Stimulated activated naive CD4-positive, alpha-beta T cell (primary cell): ENCODE measurements at places on chromosomes 16 and 17.

DNA sequence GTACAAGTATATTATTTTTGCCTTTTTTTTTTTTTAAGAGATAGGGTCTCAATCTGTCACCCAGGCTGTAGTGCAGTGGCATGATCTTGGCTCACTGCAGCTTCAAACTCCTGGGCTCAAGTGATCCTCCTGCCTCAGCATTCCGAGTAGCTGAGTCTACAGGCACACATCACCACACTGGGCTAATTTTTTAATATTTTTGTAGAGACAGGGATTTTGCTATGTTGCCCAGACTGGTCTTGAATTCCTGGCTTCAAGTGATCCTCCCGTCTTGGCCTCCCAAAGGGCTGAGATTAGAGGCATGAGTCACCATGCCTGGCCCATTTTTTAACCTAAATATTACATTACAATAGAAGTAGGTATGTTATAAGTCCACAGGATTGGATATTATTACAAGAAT is 3.2 kb downstream of the TERB1 start:
- DNase-seq, result no peak

DNA sequence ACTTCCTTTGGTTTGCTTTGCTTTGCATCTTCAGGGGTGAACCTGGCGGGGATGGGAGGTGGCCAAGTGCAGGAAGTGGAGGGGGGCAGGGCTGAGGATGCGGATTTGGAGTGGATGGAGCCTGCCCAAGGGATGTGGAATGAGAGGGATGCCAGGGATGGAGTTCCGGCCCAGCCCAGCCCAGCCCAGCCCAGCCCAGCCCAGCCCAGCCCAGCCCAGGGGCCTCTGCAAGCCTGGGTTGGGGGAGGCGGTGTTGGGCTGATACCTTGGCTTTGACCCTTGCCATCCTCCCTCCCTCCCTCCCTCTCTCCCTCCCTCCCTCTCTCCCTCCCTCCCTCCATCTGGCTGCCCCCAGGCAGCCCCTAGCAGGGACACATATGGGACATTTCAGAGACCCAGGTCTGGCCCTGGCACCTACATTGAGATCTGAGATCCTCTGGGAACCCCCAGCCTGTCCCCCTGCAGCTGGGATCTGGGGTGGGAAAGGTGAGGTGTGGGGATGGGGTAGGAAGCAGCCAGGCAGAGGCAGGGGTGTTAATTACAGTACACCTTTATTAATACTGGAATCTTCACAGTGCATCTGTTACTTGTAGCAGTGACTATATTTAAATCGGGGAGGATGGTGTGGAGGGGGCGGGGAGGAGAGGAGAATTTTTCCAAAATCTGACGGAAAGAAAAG is 14.5 kb downstream of the IL34 start:
- DNase-seq, result no peak

- no peak for DNase-seq
Measured at GRCh38 chr16:86031141-86031678, 132.2 kb downstream of the IRF8 start.

GRCh38 chr17:48587276-48588073 is 2.6 kb downstream of the HOXB3 start:
- no peak for DNase-seq

DNA sequence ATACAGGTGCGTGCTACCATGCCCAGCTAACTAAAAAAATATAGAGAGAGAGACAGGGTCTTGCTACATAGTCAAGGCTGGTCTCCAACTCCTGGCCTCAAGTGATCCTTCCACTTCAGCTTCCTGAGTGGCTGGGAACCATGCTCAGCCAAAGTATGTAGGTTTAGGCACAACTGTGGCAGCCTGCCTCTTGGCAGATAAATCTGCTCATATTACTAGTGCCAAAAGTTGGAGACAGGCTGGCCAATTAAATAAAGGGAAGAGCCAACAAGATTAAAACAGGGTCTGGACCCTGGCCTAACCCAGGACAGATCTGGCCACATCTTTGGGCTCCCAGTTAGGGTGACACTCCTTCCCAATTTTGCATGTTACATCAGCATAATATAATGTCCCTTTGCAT is 151.7 kb downstream of the CBLN1 start:
- DNase-seq, result no peak

- DNase-seq, result no peak
Measured at GRCh38 chr16:4608704-4608980, 6.0 kb downstream of the UBALD1 start.
